ENCODE measurements at places on chromosomes 5 and 9. TPM values are rescaled to one million over a fixed set of nuclear protein-coding genes. Genes with fewer than 3 reads are reported as not detected.

DNA sequence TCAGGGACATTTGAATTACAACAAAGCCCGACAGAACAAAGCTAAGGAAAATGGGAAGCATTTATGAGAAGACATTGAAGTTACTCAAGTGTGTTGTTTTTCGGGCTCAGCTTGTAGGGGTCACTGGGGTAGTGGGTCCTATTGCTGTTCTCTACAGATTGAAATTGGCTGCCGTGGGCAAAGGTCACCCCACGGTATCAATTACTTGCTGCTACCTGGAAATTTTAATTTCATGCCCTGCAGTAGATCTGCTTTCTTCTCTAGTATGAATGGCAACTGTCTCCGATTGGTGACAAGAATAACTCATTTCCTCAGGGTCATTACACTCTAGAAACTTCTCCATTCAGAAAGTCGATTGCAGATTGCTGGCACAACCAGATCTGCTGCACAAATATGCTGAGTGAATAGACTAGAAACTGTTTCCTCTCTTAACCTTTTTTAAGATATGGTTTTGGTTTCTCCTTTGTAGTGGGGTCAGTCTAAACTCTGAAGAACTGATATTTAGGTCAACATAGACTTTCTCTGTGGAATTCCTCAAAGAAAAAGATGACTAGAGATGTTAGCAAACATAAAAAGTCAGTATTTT is 454.1 kb downstream of the ARHGEF28 start:
- no peak for DNase-seq

NNT gene
- total RNA-seq: 97.7 TPM

DNA sequence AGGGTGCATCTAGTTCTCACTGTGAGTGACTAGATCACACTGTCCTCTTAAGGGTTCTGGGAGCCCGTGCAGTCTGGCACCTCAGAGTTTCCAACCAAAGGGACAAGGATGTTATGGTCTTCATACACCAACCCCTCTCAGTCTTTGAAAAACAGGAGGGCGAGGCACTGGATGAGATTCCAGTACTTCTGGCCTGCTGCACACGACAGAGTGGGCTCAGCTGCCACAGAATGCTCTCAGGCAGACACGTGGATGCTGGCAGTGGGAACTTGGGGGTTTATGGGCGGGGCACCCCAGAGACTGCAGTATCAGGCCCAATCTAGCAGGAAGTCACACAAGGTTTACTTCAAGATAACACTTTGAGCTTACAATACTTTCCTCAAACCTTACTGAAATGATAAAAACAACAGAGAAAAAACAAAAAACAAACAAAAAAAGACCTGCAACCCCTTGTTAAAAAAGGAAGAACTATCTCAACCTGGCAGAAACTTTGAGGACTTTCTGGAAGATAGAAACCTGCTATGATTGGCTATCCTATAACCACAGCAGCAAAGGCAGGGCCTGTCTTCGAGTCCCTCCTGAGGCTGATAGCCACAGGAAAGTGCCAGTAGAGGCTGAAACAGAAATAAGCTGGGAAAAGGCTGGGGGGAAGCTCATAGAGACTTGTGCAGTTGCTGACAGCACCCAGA is 28.3 kb upstream of the TGFBR1 start:
- DNase-seq: no peak

GRCh38 chr9:92680166-92681119 is 10.5 kb upstream of the IPPK start:
- no peak for DNase-seq

EXOSC3 gene
- 117 TPM for total RNA-seq

- peak; percentile 36 for DNase-seq
Observed at GRCh38 chr9:90325913-90326653, 316.5 kb downstream of the DIRAS2 start.

SCGB3A1 gene
- not detected for total RNA-seq

GRCh38 chr9:133263557-133263956 is 11.4 kb downstream of the ABO start:
- DNase-seq: no peak

DNA sequence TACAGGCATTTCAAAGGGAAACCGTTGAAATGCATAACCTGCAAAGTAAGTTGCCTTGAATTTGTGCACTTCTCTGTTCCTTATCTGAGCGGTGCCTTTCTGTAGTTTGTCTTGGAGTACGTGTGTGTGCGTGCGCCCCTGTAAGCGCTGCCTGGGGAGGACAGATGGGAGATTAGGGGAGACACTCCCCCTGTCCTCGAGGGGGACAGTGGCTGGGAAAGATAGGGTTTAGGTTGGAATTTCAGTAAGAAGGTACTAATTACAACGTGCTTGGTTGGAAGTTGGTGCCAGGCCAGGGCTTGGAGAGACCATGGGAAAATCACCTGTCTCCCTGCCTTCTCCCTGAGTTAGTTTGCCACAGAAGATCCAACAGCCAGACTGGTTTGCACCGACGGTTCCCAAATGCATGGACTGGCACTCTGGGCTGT is 73.2 kb downstream of the PIK3R1 start:
- DNase-seq: no peak

- peak; percentile 1 for DNase-seq
Observed at GRCh38 chr9:133750982-133751649, 13.0 kb upstream of the SARDH start.

GRCh38 chr9:12091865-12092527 is 601.2 kb upstream of the TYRP1 start:
- no peak for DNase-seq

- peak; percentile 30 for DNase-seq
Observed at GRCh38 chr5:96049398-96050272, 88.0 kb upstream of the ELL2 start.

- no peak for DNase-seq
Observed at GRCh38 chr5:113271745-113272454, 162.9 kb downstream of the TSSK1B start.

GRCh38 chr5:61263072-61263471 is 69.0 kb upstream of the ZSWIM6 start:
- no peak for DNase-seq

OR1J2 gene
- not detected for total RNA-seq

ZNF346 gene
- total RNA-seq: 26.2 TPM

DNA sequence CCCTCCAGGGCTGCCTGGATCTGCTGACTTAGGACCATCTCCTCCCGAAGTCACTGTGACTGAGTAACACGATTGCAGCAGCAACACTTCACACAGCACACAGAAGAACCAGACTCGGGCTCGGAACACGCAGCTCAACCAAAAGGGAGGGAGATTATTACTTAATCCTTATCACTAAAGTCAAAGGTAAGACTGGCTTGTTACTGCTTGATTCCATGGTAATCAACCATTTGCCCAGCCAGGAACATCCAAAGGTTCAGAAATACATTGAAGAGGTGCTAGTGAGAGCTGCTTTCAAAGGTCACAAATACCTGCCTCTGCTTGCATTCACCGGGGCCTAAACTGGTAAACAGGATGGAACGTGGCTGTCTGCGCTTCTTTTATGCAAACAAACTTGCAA is 7.7 kb downstream of the FBP1 start:
- no peak for DNase-seq

GRCh38 chr9:120443489-120443888 is 136.5 kb downstream of the CDK5RAP2 start:
- DNase-seq: peak; percentile 29

- DNase-seq: no peak
Observed at GRCh38 chr5:105836268-105836667, 1834.5 kb downstream of the EFNA5 start.

C5orf58 gene
- total RNA-seq: not detected

DNA sequence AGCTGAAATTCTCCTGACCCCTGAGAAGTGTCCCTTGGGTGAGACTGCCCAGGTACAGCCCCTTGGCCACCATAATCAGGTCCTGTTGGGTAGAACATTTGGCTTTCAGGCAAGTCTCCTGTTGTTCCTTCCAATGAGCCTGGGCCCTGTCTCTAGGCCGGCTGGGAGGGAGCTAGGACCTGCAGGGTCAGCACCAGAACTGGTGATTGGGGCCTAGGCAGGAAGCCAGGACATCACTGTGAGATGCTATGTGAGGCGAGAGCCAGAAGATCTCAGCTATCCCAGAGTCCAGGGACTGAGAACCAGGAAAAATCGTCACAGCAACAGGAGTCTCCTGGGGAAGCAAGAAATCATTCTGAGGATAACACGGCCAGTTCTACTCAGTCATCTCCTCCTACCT is 51.5 kb downstream of the PCDH1 start:
- no peak for DNase-seq
